ENCODE measurements at places on chromosomes 11 and 22. TPM values are rescaled to one million over a fixed set of nuclear protein-coding genes. Genes with fewer than 3 reads are reported as not detected.

The PATE4 gene
- not detected for total RNA-seq

The HEPACAM gene
- not detected for total RNA-seq

The SLC1A2 gene
- 0.09 TPM for total RNA-seq

The PRDM11 gene
- 10.7 TPM for total RNA-seq

The HIKESHI gene
- 42.0 TPM for total RNA-seq

The MCHR1 gene
- total RNA-seq: 0.24 TPM

The ALX4 gene
- total RNA-seq: not detected

The OR8D4 gene
- not detected for total RNA-seq

The GGTLC2 gene
- total RNA-seq: not detected

The CARD18 gene
- not detected for total RNA-seq

The SPTBN2 gene
- 66.8 TPM for total RNA-seq

The P2RX6 gene
- 2.7 TPM for total RNA-seq

The OR51A7 gene
- not detected for total RNA-seq

The CRACR2B gene
- 21.2 TPM for total RNA-seq

The FLRT1 gene
- total RNA-seq: 0.25 TPM

The CELSR1 gene
- total RNA-seq: 55.4 TPM

The ATG13 gene
- 109 TPM for total RNA-seq

The SLC17A6 gene
- total RNA-seq: not detected

The MOB2 gene
- total RNA-seq: 21.8 TPM

The RCOR2 gene
- total RNA-seq: 3.4 TPM

Measured in PC-9 (cell line).